Midbrain (tissue), 1 donor: ENCODE measurements at places on chromosomes 5 and 9.

DNA sequence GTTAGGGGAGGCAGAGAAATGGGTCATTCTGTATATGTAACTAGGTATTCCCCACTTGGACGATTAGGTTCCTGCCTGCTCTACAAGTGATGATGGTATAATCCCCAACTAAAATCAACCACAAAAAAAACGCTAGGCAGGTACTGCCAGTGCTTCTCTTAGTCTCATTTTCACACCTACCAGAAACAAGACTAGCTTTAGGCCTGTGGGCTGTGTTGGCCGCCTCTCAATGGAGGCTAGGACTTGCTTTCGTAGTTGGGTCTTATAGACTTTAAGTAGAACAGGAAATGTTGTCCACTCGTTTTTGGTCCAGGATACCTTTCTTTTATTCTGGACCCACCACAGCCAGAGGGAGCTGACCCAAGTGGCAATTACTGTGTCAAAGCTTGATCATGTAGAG is 111.8 kb downstream of the UNC13B start:
- DNase-seq, result no peak

DNA sequence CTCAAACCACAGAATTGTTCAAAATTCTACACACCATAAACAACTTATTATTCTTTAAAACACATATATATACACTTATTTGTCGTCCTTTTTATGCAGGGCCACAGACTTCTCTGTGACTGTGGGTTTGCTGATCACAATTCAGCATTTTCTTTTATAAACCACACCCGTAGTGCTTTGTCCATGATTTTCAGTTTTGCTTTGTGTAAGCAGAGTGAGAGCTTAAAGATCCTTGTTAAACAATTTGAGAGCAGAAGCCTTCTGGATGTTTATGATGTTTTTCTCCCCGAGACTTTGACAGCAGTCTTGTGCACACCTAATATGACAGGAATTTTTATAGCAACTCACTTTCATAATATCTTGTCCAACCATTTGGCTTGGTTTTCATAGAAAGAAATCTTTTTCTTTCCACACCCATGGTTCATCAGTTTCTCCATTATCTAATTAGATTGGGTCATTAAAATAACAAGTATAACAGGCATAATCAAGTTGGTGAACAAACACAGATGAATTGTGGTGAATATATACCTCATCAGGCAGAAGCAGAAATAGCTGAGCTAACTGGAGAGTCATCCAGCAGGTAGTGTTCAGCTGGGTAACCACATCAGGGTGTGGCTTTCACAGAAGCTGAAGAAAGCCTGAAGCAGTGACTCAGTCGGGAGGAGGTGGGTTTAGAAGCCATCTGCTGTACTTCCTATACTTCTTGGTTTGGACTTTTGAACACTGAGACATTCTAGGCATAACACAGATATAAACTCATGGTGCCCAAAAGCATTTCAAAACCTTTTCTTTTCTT is 232.8 kb downstream of the DOCK8 start:
- DNase-seq, result no peak

DNA sequence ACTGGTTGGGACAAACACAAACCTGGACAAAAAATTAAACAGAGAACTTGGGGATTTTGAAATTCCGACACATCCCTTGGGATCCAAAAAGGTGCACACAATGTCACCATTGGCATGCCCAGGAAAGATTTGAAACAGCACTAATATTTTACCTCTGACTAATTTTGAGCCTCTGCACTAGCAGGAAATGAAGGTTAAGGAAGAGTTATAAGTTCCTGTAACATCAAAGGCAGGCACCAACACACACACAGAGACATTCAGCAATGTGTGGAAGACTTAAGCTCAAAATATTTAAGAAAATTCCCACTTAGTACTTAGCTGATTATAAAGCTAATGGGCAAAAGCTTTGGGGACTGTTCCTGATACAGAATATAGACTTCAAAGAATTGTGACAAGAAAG is 247.0 kb downstream of the CDH9 start:
- no peak for DNase-seq

DNA sequence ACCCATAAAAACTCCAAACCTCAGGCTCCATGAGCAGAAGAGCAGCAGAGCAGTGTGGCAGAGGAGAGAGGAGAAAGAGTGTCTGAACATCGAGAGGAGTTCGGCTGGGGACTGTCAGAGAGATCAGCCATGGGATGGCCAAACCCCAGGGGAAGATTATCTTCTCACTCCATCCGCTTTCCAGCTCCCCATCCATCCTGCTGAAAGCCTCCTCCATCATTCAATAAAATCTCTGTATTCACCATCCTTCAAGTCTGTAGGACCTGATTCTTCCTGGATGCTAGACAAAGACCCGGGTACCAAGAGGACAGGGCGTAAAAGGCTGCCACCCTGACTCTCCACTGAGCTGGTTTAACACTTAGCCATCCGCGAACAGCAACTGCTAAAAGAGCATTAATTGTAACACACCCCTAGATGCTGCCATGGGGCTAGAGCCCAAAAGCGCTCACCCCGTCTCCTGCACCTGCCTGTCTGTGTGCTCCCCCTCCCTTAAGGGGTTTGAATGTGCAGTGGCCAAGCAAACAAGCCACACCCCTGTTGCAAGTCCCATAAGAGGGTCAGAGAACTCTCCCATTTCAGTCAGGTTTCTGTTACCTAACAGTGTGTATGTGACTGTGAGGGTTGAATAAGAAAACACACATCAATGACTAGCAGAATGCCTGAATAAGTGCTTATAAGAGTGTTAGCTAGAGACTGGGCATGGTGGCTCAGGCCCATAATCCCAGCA is 13.9 kb upstream of the SELENOP start:
- DNase-seq, result no peak

DNA sequence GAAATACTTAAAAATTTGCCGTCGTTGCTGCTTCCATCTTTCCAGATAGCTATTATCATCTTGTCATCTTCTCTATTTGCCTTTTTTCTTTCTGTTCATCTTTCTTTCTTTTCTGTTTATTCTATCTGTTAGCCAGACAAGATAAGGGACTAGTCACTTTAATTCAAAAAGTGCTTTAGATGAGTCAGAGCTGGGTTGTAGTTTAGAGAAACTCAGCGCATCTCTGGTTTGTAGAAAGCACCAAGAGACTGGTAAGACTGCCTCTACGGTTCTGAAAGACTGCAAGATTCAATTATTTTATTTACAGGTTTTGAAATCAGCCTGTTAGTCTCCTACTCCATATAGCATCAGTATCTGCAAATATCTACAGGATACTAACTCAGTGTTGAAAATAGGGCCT is 562.8 kb upstream of the RIOK2 start:
- no peak for DNase-seq

DNA sequence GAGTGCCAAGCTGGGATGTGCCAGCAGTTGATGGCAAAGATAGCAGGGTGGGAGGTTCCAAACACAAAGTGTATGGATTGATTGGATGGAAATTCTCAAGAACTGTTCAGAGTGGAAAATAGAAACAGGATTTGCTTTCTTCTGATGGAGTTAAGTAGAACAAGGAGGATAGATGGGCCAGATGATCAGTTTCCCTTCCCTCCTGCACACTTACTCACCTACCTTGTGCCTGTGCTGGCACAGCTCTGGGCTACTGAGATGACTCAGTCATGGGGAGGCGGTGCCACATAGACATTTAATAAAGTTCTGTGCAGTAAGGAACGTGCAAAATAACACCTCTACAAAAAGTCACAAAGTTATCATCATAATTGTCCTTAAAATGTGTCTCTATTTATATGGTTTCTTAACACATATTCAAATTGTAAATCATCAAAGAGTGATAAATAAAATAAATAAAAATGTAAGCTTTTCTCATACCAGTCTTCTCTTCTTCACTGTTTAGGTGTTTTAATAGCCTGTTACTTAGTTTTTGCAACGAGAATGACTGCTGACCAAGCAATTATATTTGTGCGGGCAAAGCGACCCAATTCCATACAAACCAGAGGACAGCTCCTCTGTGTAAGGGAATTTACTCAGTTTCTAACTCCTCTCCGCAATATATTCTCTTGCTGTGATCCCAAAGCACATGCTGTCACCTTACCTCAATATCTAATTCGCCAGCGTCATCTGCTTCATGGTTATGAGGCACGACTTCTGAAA is 12.7 kb downstream of the PTPDC1 start:
- DNase-seq, result no peak

DNA sequence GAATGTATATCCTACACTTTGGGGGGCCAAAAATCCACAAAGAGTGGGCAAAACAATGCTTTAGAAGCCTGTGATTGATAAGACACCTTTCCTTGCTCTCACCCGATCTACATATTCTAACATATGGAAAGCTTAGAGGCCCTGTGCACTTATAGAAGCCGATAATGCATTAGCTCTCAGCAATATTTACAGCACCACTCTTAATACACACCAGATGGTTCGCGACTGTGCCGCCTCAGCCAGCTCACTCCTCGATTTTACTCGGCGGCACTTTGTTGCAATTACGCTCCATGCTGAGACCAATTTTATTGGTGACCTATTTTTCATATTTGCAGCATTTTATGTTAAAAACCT is 18.8 kb downstream of the NR2F1 start:
- DNase-seq, result no peak

DNA sequence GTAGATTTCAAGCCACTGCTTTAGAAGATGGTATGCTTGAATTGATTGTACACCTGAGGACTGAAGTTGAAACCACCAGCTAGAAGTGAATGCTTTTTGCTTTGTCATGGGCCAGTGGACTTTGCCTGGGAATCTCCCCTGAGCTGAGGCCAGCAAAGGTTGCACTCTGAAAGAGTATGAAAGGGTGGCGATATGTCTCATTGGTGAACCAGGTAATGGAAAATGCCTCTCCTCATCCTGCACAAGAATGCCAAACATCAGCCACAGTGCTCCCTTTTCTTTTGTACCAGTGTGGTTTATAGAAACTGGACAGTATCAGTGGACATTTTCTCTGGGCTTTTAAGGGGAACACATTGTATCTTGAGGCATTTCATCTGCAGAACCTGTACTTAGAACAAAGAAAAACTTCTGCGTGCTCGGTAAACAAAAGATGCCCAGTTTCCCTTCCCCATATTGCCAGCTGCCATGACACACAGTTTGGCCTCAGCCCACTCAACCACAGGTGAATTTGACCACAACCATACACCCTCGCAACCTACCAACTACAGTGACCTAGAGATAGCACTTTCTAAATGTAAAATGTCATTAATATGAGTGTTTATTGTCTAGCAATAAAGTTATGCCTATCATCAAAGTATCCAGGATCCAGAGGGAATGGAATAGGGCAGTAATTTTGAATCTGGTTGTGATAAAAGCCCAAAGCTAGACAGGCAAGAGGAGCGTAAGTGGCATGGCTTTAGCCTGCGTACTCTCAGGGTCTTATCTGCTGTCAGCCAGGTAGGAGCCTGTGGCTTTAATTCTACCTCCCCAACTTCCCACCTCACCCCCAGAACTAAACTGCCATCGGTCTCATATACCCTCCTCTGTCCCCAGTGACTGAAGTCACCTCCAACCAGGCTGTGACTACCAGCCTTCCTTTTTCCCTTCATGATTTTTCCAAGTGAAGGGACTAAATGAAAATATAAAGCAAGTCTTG is 79.5 kb upstream of the LHFPL2 start:
- no peak for DNase-seq

- DNase-seq, result no peak
Observed at GRCh38 chr5:169286572-169287300, 14.2 kb downstream of the SLIT3 start.

- DNase-seq, result peak; percentile 17
Observed at GRCh38 chr9:124420991-124421543, 5.8 kb upstream of the PSMB7 start.

GRCh38 chr5:149831492-149831891 is 101.4 kb downstream of the PPARGC1B start:
- DNase-seq, result no peak

- no peak for DNase-seq
Observed at GRCh38 chr9:93258818-93259489, 75.0 kb downstream of the WNK2 start.

GRCh38 chr9:21477466-21477865 is 4.6 kb downstream of the IFNE start:
- no peak for DNase-seq

DNA sequence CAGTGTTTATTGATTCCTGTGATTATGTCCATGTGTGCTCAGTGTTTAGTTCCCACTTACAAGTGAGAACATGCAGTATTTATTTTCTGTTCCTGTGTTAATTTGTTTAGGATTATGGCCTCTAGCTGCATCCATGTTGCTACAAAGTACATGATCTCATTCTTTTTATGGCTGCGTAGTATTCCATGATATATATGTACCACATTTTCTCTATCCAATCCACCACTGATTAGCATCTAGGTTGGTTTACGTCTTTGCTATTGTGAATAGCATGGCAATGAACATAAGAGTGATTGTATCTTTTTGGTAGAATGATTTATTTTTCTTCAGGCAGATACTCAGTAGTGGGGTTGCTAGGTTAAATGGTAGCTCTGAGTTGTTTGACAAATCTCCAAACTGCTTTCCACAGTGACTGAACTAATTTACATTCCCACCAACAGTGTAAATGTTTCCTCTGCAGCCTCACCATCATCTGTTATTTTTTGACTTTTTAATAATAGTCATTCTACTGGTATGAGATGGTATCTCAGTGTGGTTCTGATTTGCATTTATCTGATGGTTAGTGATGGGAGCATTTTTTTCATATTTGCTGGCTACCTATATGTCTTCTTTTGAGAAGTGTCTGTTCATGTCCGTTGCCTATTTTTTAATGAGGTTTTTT is 47.5 kb upstream of the ELL2 start:
- DNase-seq, result no peak

GRCh38 chr9:70049672-70050271 is 6.1 kb downstream of the MAMDC2 start:
- peak; percentile 1 for DNase-seq

GRCh38 chr5:142317753-142318152 is 7.1 kb downstream of the SPRY4 start:
- DNase-seq, result no peak

DNA sequence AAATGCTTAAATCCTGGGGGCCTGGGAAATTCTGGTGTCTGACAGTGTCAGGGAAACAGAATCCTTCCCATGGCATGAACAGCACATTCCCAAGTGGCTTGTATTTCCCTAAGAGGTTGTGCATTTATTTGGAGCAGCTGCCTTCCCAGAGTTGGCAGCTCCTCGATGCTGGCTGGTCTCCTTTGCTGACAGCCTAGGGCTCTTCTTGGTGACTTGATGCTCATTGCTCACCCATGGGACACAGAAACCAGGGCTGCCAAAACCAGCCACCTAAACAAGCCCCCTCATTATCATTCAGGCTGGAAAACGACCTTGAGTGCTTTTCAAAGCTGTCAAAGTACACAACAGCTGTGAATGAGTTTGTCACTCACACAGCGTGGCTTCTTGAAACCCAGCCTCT is 24.2 kb downstream of the ENHO start:
- DNase-seq, result no peak

GRCh38 chr5:54081415-54081814 is 229.0 kb downstream of the ARL15 start:
- DNase-seq, result no peak

DNA sequence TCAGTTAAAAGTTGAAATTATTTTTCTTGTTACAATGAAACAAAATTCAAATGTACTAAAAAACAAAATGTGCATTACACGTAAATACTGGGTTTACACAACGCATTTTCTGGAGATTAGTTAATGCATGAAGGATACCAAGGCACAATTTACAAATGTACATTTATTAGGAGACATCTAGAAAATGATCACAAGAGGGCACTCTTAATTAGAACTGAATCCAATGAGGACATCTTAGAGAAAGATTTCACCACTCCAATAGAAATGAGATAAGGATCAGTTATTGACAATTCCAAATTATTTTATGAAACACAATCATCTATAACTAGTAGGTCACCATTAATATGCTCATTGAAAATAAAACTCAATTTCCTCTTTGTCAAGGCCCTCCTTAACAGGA is 36.6 kb upstream of the CDH12 start:
- DNase-seq, result peak; percentile 16

- DNase-seq, result peak; percentile 46
Observed at GRCh38 chr5:142110046-142110531, 1.5 kb downstream of the NDFIP1 start.

GRCh38 chr9:35660966-35661415 is 2.9 kb downstream of the CCDC107 start:
- DNase-seq, result peak; percentile 7
